ENCODE measurements at places on chromosomes 6 and 20. TPM values are rescaled to one million over a fixed set of nuclear protein-coding genes. Genes with fewer than 3 reads are reported as not detected.

Gene HTR1B
- 2.2 TPM for total RNA-seq

Gene TFAP2A
- total RNA-seq: 0.18 TPM

Gene CALHM5
- 0.05 TPM for total RNA-seq

Gene OR2B2
- not detected for total RNA-seq

Gene GABRR1
- 0.15 TPM for total RNA-seq

Gene RAB44
- total RNA-seq: 0.11 TPM

Gene SDHAF4
- 18.4 TPM for total RNA-seq

Gene BPIFB1
- not detected for total RNA-seq

DNA sequence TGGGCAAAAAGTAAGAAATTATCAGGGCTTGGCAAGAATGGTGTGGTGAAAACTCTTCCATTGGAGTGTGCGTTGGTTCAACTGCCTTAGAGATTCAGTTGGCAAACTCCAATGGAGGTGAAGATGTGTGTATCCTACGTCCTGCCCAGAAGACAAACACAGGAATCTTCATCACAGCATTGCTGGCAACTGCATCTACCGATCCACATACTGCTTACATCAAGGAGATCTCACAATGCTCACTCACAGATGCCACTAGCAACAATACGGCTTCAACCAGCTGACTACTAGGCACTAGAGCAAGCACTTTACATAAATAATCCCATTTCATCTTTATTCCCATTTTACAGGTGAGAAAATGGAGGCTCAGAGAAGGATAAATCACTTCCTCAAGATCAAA is 10.0 kb upstream of the SPO11 start:
- no peak for ATAC-seq

- no peak for ATAC-seq
Observed at GRCh38 chr6:109686566-109687265, 4.3 kb downstream of the AK9 start.

GRCh38 chr6:116190550-116190949 is 63.3 kb downstream of the TSPYL4 start:
- ATAC-seq: no peak

- no peak for ATAC-seq
Observed at GRCh38 chr20:41509316-41510200, 108.6 kb downstream of the CHD6 start.

DNA sequence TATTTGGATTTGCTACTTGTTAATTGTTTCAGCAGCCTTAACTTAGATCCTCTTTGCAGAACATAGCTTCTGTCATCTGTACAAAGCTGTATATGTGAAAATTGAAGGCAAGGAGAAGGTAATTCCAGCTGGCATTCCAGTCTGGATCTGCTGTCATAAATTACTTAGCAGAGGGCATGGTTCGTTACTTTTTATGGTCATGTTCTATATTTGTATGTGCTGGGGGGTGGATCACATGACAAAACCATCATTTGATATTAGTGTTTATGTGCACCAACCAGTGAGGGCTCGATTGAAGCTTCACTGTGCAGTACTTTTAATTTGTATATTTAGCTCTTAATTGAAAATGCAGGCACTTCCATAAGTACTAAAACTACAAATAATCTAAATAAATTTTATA is 80.2 kb downstream of the CAP2 start:
- ATAC-seq: peak; percentile 23

- no peak for ATAC-seq
Observed at GRCh38 chr6:7045746-7046145, 62.0 kb upstream of the RREB1 start.

DNA sequence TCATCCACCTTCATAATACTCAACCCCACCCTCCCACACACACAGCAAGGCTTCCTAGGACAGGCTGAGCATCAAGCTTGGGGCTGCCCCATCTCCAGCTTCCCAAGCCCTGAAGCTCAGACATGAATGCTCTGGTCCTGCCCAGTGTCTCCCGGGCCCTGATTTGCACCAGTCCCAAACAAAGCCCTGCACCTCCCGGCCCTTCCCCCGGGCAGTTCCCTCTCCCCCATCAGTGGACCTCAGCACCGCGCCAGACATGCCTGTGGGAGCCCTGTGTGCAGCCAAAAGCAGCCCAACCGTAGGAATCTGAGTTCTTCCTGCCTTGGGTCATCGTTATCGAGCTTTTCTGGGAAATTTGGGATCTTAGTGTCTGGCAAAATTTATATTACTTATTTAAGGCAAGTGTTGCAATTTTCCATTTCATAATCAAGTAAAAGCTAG is 63.5 kb downstream of the THBS2 start:
- ATAC-seq: no peak

GRCh38 chr6:91860541-91861335 is 1273.9 kb upstream of the MAP3K7 start:
- ATAC-seq: no peak

GRCh38 chr20:49591217-49591865 is 23.4 kb upstream of the PTGIS start:
- ATAC-seq: no peak
